Motor neuron (in vitro differentiated cells): ENCODE measurements at places on chromosomes 12 and 14. TPM values are rescaled to one million over a fixed set of nuclear protein-coding genes. Genes with fewer than 3 reads are reported as not detected.

DNA sequence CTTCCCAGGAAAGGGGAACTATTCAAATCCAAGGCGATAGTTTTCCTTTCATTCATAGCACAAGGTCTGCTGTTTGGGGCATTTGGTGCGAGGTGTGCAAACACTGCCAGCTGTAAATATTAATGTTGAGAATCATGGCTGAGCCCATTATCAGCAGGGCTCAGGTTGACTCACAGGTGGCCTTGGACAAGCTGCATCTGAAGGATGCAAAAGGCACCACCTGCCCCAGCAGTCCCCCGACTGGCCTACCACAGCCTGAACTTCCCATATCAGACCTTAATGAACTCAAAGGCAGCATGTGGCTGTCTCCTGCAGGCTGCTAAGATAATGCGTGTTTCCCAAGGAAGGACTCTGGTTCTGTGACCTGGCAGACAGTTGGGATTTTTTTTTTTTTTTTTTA is 93.3 kb upstream of the MAP1LC3B2 start:
- no peak for ATAC-seq

AKAP3 gene
- 8.1 and 9.0 TPM in 2 replicates for total RNA-seq

DNA sequence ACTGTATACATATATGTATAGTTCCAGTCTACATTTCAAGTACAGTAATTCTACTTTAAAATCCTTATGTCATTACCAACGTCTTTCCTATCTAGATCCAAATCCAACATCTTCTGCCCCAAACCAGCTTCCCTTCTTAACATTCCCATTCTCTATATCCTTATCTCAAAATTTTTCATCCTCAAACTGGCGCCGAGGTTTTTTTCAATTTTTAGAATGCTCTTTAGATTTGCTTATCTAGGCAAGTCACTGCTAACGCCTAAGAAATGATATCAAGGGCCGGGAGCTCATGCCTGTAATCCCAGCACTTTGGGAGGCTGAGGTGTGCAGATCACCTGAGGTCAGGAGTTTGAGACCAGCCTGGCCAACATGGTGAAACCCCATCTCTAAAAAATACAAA is 48.3 kb downstream of the RIMKLB start:
- no peak for ATAC-seq

GRCh38 chr14:100500128-100500527 is 87.1 kb downstream of the BEGAIN start:
- ATAC-seq: no peak

GRCh38 chr14:102363182-102363943 is 622 bp downstream of the TECPR2 start:
- peak; percentile 63 for ATAC-seq

DNA sequence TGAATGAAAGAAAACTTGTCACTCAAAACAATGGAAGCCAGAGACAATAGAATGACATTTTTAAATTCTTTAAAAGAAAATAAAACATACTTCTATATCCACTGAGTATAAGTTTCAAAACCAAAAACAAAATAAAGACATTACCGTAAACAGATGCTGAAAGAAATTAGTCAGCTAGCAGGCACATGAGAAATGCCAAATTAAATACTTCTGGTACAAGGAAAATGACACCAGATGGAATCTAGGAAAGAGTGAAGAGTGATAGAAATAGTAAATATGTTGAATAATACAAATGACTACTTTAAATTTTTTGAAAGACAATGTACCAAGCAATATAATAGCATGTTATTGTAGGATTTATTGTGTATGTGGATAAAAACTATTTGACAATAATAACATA is 23.8 kb downstream of the PIK3C2G start:
- no peak for ATAC-seq

DNA sequence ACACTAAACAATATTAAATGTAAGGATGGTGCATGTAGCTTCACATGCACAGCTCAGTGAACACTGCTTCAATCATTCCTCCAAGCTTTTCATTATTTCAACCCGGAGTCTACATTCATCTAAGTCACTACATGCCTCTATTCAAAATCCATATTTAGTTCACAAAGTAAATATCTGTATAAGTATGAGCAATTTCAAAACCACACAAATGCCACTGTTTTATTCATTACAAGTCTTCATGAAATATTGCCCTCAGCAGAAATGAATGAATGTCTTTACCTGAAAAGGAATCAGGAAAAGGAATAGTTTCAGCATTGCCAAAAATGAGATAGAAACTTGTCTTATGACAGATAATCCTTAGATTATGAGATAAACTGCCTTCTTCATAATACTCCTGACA is 149.4 kb downstream of the SLC38A4 start:
- ATAC-seq: no peak

- peak; percentile 91 for ATAC-seq
Observed at GRCh38 chr12:105221583-105222283, 14.2 kb downstream of the APPL2 start.

- no peak for ATAC-seq
Observed at GRCh38 chr12:65505386-65506121, 227.1 kb downstream of the MSRB3 start.

DNA sequence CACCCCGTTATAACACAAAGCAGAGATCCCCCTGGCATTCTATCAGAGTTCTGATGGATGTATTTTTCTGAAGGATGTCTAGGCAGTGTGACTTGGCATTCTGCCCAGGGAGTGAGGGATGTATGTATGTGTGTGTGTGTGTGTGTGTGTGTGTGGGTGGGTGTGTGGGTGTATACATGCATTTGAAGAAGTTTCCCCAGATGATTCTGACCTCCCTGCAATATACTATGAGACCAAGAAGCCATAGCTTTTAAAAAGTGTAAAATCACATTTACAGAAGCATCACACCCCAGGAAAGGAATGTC is 59.7 kb upstream of the NAP1L1 start:
- ATAC-seq: peak; percentile 19

DNA sequence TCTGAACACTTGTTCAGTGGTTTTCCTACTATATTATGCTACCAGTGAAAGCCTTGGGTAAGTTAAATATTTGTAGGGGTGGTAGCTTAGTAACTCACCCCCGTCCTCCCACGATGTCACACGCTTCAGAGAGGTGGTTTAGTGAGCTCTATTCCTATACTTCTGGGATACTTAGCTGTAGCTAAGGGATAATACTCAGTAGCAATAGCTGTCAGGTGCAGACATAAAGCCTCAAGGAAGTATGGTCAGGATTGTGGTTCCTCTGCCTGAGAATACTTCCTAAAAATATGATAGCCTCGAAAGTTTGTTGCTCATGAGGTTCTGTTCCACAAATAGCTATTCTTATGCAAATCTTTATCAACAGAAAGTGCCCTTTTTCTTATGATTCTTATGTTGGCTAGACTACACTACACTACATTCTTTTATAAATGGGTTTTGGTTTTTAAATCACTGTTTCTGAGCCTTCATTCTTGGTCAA is 11.9 kb downstream of the DLST start:
- ATAC-seq: no peak

NEUROD4 gene
- total RNA-seq: 0.42 TPM in 1 of 2 replicates, not detected in the other

IGF1 gene
- total RNA-seq: 0.97 and 1.2 TPM in 2 replicates

GRCh38 chr14:39060818-39061437 is 42.1 kb downstream of the SEC23A start:
- ATAC-seq: no peak

DNA sequence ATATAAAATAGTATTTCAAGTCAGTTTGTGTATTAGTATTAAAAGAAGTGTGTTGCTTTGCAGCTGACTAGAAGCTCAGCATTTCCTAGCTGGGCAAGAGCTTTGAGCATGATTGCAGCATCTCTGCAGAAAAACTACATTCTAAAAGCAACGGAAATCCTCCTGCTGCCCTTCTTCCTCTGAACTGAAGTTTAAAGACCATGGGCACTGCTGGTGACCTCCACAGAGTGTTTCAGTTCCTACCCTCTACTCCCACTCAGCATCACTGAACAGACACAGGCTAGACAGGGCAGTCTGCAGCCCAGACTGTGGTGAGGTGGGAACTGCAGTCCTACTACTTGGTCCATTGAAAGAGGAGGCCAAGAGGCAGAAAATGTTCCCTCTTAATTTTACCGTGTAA is 59.0 kb downstream of the FAR2 start:
- no peak for ATAC-seq

VCPKMT gene
- total RNA-seq: 9.8 and 10.3 TPM in 2 replicates

DNA sequence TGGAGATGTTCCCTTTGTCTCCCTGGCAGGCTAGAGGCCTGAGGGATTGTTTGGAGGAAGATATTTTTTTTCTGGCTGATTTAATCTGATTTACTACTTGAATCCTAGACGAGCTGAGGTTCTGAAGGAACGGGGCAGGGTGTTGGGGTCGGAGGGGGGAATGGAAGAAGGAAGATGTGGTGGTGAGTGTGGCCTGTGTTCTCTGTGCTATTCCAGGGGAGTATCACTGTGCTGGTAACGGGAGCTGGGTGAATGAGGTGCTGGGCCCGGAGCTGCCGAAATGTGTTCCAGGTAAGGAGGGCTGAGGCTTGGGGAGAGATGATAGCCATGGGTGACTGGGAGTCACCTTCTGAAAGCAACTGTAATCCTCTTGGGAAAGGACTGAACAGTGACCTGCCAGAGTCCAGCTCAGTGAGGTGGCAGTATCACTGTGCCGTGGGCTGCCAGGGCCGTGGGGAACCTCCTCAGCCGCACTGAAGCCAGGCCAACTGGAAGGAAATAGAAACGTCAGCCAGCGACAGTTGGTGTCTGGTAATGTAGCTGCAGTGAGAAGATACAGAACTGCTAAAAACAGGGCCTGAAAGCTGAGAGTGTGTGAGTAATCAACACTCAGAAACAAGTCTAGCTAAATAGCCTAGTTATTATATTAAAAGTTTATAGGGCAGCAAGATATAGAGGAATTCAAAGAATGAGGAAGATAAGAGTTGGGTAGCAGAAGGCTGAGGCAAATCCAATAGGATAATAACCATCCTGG is 7.9 kb downstream of the C1S start:
- ATAC-seq: no peak
